K562 (cell line): ENCODE measurements at places on chromosomes 1 and 21.

- no peak for DNase-seq
Observed at GRCh38 chr1:19606817-19607642, 37.1 kb upstream of the NBL1 start.

DNA sequence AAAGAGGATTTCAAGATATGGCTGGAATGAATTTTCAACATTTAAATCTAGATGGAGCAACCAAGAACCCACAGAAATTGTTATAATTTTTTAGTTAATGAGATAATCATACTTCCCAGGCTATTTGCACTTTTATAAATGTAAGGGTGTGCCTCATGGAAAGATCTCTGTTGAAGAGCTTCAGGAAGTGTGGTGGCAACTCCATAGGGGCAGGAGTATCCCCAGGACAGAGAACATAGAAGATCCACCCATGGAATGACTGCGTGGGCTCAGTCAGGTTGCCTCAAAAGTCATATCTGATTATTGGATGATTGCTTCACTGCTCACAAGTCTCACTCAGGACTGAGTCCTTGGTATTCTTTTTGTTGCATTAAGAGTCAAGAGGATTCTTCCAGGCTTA lies 167.4 kb upstream of the KIAA0040 start:
- no peak for DNase-seq

DNA sequence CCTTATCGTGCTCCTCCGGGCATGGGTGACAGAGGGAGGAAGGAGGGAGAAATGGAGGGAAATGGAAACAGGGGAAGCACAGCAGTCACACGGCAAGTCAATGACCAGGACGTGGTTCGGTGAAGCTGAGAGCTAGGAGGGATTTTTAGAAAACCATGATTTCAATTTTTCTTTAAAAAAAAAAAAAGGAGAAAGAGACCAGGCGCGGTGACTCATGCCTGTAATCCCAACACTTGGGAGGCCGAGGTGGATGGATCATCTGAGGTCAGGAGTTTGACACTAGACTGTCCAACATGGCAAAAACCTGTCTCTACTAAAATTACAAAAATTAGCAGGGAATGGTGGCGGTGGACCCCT lies 776 bp upstream of the TNFRSF9 start:
- no peak for DNase-seq

GRCh38 chr1:235336903-235337302 lies 8.5 kb downstream of the GGPS1 start:
- no peak for DNase-seq

- DNase-seq, result no peak
Observed at GRCh38 chr1:2470290-2471158, 5.6 kb upstream of the PLCH2 start.

DNA sequence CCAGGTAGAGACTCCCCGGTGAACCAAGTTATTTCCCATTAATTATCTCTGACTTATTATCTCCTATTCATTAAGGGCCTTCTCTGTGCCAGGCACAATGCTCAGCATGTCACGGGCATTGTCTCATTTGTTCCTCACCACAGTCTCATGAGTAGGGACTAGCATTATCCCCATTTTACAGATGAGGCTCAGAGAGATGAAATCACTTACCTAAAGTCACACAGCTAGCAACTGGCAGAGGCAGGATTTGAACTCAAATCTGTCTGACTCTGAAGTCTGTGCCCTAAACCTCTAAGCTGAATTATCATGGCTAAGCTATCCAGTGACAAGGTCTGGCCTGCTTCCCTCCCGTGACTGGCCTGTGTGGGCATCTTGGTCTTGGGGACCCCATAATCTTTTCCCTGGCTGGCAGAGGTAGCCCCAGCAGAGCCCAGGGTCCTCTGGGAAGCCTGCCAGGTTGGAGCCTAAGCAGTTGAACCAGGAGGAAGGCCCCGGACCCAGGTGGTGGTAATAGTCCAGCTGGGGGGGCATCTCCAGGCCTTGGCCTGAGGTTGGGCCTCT lies 4.5 kb downstream of the MAP7D1 start:
- no peak for DNase-seq

GRCh38 chr1:41486371-41487125 lies 2.1 kb upstream of the EDN2 start:
- DNase-seq, result no peak

- DNase-seq, result no peak
Observed at GRCh38 chr1:84506729-84507453, 510 bp upstream of the GNG5 start.

DNA sequence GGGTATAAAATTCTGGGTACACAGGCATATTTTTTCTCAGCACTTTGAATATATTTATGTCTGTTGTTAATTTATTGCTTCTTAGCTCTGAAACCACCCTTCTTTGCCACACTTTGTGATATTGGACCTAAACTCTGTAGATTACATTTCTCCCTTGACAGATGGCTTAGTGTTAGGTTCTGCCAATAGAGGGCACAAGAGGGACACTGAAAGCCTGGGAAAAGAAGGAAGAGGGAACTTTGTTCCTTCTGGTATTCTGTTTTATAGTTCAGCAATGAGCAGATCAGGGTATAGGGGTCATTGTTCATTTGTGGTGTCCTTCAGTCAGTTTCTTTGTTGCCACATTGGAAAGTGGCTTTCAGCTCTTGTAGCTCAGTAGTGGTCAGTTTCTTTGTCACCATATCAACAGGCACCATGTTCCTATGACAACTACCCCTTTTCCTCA lies 423.5 kb upstream of the PROX1 start:
- peak; percentile 18 for DNase-seq

DNA sequence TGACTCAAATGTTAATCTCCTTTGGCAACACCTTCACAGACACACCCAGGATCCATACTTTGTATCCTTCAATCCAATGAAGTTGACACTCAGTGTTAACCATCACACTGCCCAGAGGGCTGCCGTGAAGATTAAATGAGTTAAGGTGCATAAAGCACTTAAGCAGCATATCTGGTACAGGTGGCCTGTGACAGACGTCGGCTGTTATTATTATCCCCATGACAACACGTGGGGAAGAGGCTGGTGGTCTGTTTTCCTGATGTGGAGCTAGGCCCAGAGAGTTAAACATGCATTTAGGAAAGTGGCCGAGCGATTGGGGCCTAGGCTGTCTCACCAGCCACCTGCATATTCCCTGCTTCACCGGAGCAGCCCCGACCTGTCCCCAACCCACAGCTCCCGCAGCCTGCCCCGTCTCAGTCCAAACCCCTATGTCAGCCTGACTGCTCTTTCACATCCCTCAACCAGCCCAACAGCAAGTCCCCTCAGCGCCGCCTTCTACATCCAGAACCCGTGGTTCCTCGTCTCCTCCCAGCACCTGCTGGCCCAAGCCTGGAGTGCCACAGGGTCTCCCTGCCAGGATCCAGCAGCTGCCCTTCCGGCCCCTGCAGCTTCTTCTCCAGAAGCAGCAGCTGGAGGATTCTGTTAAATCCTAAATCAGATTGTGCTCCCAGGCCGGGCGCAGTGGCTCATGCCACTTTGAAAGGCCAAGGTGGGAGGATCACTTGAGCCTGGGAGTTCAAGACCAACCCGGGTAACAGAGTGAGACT lies 77.9 kb downstream of the FBXO2 start:
- no peak for DNase-seq

GRCh38 chr1:37719572-37720195 lies 27.4 kb downstream of the CDCA8 start:
- DNase-seq, result peak; percentile 30

GRCh38 chr1:40438391-40439015 lies 11.8 kb upstream of the ZFP69B start:
- peak; percentile 67 for DNase-seq

DNA sequence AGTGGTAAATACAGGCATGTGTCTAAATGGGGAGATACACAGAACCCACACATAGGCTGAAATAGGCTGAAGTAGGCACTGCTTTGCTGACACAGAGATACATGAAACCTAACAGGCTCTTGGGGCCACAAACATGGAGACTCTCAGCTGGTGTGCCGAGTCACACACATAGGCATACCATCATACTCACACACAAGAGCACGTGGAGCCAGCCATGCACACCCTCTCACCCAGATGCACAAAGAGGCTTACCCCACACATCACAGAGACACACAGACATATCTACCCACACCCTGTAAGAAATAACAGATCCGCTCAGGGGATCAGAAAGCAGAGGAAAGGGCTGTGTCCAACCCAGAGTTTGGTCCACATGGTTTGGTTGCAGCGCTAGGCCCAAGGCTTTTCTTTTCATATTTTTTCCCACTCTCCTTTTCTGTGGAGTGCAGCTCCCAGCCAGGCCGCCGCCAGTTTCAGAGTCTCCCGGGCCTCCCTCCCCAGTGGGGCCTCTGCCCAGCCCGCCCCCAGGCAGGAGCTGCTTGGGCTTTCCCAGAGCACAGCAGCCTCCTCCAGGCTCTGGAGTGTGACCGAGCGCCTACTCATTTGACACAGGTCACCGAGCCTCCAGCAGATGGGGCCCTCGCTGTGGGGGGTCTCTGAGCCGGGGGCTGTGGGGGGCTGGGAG lies 3.9 kb upstream of the POU3F1 start:
- no peak for DNase-seq

GRCh38 chr1:173507205-173507846 lies 30.2 kb downstream of the PRDX6 start:
- no peak for DNase-seq

DNA sequence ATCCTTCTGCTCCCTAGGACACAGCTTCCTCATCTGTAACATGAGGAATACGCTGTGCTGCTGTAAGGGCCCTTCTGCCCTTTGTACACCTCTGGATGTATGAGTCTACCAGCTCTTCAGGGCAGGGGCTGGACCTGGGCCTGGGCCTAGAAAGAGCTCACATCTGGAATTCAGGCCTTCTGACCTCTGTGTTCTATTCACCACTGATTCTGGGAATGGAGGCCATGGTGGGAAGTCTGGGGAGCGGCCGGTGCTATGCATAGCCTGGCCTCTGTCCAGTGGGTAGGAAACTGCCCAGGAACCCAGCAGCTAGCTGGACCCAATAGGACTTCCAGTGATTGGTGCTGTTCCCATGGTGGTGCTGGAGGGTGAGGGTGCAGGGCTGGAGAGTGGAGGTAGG lies 11.0 kb upstream of the GPR61 start:
- no peak for DNase-seq

DNA sequence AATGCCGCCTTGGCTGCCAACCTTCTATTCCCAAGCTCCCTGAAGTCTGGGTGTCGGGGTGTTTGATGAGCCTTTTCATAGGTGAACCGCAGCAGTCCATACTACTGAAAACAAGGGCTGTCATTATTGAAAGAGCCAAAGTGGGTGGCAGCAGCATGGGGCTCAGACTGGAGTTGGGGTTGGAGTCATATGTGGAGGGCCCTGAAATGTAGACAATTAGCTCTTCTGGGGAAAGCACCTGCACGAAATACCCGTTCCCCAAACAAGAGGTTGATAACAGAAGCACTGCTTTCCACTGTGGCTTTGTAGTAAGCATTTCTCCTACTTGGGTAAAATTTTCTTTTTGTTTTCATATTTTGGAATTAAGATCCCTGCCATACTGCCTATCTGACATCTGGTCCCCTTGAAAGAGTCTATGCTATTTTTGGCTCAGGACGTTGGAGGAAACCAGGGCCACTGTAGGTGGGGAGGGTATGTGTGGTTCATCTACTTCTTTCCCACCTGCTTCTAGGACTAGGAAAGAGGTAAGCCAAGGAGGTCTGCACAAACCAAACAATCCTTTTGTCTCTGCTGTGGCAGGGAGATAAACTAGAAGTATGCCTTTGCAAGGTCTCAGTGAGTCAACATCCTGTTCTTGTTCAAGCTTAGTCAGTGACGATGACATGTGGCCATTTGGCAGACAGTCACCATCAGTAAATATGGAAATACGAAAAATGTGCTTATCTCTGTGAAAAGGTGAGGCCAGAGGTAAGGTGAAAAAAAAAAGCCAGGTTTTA lies 197.0 kb upstream of the UBE2U start:
- DNase-seq, result peak; percentile 11

DNA sequence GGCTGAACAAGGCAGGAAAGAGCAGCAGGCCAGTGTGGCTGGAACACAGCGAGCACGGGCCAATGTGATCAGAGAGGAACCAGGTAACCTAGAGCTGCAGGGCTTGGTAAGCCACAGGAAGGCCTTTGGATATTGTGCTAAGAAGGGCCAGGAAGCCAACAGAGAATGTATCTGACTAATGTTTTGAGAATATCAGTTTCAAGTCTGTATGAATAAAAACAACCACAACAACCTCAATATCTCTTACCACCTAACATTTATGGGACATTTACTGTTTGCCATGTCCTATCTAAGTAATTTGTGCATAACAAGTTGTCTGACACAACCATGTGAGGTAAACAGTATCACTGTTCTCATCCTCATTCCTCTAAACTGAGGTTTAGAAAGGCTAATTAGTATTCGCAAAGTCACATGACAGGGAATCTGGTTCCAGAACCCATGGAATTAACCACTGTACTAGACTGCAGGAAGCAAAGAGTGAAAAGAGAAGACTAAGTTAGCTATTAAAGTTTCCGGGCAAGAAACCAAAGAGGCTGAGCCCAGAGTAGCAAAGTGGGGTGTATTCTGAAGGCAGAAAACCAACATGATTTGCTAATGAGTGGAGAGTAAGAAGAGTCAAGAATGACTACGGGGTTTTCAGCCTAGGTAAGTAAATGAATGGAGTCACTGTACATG lies 38.9 kb downstream of the SPRTN start:
- no peak for DNase-seq

DNA sequence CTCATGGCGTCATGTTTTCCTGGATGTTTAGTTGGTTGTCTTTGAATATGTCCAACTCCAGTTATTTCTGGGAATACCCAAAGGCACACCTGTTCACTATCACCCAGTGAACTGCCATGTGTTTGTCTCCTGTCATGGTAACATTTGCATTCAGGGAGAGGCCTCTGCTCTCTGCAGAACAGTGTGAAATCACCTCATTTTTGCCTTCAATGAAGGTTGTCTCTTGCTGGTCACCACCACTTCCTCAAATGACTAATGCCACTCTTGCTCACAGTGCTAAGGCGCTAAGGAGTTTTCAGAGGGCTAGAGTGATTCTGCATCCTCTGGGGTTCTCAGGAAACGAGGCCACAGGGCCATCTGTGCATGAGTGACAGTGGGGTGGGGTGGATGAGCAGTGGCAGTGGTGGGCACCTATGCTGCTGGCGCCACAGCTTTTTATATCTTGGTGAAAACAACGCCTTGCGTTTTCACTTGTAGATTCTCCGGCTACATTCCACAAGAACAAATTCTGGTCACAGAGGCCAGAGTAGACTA lies 60.0 kb upstream of the ATP5PO start:
- DNase-seq, result peak; percentile 71

DNA sequence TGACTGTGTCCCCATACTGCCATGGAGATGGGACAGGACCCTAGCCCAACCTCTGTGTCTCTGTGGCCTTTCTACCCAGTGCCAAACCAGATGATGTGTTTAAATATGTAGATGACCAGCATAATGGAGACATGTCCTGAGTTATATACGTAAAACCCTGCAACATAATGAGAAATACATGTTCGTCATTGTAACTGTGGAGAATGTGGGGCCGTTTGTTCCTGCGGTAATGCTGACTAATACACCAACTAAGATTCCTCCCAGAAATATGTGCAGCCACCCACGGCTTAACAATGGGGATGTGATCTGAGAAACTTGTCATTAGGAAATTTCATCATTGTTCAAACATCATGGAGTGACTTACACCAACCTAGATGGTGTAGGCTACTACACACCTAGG lies 71.7 kb upstream of the SIM2 start:
- no peak for DNase-seq

GRCh38 chr21:44973598-44973997 lies 33.8 kb downstream of the SLX9 start:
- DNase-seq, result no peak

- DNase-seq, result peak; percentile 6
Observed at GRCh38 chr1:55623311-55623710, 408.1 kb upstream of the USP24 start.

GRCh38 chr1:39407510-39407895 lies 83.9 kb upstream of the BMP8A start:
- no peak for DNase-seq
